Stimulated activated CD4-positive, alpha-beta T cell treated with anti-CD3 and anti-CD28 coated beads, Interleukin-4, amount 100 ng/mL, for 4 hours (primary cell): ENCODE measurements at places on chromosomes 5 and 9.

GRCh38 chr5:114415760-114416159 is 53.9 kb downstream of the KCNN2 start:
- DNase-seq, result no peak

DNA sequence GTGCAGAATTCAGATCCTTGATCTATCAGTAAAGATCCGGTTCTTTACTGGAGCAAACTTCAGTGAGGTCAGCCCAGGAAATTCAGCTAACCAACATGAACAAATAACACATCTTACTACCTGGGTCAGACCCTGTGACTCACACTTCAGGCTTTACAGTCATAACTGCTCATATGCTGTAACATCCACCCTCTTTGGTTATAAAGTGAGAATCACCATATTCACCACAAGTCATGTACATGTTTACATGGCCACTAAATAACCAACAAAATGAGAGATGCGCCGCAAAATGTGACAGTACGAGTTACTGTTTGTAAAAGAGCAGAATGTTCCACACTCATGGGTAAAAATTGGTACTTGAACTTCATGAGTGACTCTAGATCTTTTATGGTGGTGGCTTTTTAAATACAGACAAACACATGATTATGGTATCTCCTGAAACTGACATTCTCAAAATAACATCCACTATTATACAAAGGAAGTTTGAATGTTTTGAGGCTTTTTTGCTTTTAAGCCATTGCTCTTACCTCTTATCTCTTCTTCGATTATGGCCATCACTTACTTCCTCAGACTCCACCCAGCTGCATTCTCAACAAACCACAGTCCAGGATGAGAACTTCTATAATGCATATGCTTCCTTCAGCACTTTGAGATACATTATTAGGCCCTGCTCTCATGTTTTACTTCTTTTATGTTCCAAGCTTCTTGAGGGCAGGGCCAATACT is 516.6 kb downstream of the RAB3C start:
- no peak for DNase-seq

DNA sequence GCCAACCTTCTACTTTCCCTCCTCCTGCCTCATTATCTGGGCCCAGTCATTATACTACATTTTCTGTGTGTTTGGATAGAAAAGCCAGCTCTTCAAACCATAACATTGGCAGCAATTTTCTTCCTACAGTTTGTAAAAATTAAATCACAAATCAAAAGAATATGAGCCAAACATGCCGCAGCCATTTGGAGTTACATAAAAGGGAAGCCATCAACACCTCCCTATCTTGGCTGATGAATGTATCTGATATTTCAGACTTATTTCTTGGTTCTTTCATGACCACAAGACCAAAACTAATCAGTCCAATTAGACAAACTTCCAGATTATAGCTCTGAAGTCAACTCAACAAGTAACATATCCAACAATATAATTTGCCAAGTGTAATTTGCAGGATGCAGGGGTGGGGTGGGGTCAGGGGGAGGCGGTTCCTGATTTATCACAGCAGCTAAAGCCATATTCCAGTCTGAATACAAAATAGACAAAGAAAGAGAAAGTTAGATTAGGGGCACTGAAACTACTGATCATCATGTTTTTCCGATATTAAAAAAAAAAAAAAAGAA is 89.4 kb upstream of the CNTLN start:
- no peak for DNase-seq

- DNase-seq, result no peak
These were observed 2.6 kb downstream of the CLPTM1L start for GRCh38 chr5:1342268-1342667.

DNA sequence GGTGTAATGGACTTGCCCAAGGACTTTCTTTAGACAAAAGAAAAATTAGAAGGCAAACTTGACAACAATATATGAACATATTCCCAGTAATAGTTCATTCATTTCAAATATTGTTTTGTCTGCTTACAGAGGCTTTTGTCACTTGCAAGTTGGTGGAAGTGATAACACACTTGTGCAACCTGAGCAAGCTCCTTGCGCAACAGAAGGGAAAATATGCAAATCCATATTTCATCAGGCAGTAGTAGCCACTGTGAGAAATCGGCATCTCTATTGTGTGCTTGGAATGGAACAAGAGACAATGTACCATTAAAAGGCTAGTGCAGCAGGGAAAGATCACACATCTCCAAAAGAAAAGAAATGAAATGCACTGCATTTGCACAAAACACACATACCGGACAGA is 125.3 kb upstream of the RASEF start:
- no peak for DNase-seq

DNA sequence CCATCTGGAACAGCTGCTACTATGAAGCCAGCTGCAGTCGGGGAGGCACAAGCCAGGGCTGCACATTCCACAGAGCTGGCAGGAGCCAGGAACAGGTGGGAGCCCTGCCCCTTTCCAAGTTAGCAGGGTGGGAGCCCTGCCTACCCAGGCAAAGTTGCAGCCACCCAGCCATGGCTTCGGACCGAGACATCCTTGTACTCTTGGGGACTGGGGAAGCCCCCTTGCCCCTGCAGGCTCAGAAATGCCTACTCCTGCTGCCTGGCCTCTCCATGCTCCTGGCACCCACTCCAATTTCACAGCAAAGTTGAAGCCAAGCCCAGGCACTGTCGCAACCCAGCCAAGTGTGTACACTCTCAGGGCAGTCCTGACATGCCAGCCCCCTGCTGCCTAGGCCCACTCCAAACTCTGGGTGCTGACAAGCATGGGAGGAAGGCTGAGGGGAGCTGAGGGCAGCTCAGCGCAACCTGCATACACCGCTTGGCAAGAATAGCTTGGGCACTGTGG is 165.1 kb downstream of the RNF180 start:
- DNase-seq, result no peak

DNA sequence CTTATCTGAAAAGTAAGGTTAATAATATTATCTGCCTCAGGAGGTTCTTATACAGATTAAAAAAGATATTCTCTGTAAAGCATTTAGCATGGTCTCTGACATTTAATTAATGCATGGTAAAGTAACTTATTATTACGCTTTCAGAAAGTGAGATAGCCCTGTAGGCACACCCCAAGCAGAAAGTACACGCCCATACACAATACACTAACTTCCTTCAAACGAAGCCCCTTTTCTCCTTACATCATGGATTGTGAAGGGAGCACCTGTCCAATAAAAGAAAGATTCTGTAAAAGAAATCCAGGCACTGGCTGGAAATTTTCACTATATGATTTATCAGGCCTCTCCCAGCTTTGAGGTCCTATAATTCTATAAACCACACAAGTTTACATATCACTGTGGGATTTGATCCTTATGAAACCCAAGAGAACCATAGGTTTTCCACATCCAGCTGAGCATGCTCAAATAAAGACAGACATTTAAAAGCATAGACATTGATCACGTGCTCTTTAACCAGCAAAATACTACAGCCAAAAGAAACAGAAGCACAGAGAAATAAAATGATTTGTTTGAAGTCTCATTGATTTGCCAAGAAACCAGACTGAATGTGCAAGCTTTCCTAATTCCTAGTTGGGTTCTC is 14.1 kb upstream of the NR3C1 start:
- no peak for DNase-seq

DNA sequence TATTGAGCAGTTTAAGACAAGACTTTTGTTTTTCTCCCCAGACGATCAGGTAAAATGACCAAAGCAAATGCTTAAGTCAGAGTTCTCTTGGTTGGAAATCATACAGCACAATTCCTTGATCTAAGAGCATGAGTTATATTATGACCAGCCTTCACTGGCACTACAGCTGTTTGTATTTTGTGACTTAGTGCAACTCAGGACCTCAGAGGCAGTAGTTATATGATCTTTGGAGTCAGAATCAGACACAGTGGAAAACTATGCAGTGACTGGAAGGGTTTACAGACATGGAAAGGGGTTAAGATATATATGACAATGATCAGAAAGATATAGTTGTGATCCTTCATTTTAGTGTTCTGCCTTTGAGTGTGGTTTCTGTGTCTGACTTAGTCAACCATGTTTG is 24.3 kb downstream of the RAD23B start:
- no peak for DNase-seq

DNA sequence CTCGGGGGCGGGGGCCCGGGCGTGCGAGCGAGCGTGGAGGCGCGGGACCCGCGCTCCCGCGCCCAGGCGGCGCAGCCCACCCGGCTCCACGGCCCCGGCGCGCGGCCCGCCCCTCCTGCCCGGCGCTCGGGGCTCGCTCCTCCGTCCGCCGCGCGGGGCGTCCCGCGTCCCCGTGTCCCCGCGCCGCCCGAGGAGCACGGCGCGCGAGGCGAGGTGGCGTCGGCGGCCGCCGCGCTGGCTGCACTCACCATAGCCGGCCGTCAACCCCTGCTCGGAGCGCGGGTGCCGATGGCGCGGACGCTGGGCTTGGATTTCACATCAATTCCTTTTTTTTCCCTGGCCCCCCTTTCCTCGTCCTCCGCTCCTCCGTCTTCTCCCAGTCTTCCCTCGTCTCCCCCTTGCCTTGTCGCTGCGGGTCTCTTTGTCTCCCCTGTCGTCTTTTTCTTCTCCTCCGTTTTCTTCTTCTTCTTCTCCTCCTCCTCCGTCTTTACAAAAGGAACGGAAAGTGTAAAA is 494 bp downstream of the PTCH1 start:
- DNase-seq, result no peak

GRCh38 chr9:105479846-105480245 is 32.0 kb downstream of the FSD1L start:
- DNase-seq, result no peak

DNA sequence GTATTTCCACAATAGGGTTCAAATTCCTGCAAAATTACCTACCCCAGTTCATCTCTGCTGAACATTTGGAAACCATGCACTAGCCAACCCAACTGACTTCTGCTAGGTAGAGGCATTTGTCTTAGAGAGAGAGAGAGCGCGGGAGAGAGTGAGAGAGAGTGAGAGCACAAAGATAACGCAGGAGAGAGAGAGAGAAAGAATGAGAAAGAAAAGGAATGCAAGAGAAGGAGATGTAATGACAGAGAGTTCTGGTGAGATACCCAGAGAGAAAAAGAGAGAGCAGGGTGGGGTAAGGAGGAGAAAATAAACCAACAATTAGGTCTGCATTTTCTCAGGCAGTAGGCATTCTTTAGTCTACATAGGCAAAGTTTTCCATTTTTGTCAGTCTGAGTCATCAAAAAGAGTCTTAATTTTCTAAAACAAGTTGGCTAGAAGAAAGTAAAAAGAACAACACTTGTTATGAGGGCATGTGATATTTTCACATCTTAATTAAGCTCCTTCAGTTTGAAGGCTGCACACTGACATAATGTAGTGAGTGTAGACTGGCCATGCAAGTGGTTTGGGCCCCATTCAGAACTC is 98.2 kb downstream of the MAP1B start:
- no peak for DNase-seq

DNA sequence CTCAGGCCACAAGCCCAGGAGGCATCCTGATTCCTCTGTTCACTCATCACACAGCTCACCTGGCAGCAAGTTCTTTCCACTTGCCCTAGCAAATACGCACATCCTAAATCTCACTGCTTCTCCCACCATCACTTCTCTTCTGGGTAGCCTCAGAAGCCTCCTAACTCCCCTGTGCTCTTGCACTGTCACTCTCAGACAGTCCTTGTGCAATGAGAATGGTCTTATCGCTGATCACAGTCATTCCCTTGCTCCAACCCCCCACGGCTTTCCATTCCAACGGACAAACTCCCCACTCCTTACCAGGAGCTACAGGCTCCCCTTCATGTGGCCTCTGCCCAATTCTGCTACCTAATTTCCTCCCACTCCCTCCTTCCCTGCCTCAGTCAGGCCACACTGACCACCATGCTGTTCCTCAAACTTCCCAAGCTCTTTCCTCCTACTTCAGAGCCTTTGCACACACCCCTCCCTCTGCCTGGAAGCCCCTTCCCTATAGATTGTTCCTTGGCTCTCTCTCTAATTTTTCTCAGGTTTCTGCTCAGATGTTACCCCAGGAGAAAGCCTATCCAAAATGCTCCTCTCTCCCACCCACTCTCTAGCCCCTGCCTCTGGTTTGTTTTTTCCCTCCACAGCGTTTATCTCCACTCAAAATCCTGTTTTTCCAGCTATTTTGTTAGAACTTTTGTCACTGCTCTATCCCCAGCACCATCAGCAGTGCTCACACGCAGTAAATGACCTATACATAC is 34.1 kb upstream of the TNFAIP8 start:
- no peak for DNase-seq

DNA sequence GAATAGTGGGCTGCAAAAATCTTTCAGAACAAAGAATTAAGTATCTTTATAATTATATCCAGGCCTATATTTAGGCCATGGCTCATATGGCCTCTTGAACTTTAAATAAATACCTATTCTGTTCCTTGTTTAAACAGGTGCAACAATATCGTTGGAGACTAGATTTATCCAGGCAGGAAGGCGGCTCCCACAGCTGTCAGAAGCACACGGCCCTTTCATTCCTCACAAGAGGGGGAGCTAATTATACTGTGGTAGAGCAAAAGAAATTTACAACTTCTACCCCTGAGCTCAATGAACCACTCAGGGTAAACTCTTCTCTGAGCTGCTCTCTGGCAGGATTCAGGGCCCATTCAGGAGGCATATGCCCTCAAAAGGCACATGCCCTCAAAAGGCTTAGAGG is 31.3 kb downstream of the TMEM174 start:
- DNase-seq, result no peak

DNA sequence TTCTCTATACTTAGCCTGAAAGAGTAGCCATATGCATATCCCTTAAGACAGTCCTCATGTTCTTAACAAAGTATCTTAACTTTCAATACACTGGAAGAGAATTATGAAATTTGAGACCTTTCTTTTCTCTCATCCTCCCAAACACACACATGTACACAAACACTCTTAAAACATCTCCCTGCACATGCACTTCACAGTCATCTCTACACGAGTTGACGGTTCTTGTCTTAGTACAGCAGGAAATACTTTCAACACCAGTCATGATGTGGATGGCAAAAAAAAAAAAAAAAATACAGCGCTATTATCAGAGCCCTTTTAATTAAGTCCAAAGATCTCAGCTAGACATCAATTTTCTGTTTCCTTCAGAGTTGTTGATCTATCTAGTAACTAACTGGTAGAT is 43.6 kb upstream of the PCSK1 start:
- no peak for DNase-seq

DNA sequence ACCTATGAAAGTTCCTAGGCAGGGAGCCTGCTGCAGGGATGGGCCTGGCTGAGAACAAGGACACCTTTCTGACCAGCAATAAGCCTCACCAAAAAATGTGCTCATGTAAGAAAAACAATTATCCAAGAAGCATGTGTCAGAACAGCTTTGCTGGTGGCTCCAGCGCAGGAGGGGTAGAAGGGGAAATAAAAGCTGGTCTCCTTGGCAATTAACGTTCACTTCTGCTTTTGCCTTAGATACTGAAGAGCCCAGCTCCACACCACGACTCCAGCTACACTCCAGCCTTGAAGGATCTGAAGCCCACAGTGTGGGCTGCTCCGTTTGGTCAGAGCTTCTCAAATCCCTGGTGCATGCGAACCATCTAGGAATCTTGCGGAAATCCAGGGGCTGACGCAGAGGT is 107.6 kb upstream of the PHYKPL start:
- DNase-seq, result no peak

- DNase-seq, result no peak
These were observed 36.5 kb upstream of the ERCC6L2 start for GRCh38 chr9:95839012-95839411.

DNA sequence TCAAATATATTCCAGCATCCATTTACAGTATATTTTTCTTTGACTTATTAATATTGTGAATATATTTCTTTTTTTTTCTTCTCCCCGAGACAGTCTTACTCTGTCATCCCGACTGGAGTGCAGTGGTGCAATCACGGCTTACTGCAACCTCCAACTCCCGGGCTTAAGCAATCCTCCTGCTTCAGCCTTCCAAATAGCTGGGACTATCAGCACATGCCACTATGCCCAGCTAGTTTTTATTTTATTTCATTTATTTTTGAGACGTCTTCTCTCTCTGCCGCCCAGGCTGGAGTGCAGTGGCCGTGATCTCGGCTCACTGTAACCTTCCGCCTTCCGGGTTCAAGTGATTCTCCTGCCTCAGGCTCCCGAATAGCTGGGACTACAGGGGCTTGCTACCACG is 7.4 kb upstream of the GLIPR2 start:
- DNase-seq, result no peak
